Cardiac muscle cell (in vitro differentiated cells and primary cell): ENCODE measurements at places on chromosomes 2 and 18.
A peak's percentile ranks its signal among the peaks of the same experiment; 100 is the strongest.

- DNase-seq: no peak
Observed at GRCh38 chr2:200218645-200219044, 87.8 kb upstream of the SPATS2L start.

DNA sequence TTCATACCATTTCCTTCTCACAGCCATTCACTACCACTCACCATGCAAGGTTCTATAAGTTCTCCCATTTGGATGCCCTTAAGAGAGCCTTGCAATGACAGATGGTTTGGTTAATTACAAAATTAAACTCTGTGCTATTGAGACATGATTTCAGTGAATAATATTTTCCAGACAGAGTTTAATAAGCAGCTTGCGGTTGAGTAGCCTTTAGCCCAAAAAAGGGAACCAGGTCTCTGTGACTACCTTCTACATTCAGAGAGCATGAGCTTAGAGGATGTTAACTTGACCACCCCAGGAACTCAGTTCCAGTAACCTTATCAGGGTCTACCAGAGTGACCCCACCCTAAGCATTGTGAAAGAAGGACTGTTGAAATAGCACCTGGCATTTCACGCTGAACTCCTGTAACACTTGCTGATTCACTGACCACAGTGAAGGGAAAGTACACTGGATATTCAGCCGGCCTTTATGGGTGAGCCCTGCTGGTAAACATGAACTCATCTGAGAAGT, 1173.1 kb upstream of the ZEB2 start:
- no peak for DNase-seq

DNA sequence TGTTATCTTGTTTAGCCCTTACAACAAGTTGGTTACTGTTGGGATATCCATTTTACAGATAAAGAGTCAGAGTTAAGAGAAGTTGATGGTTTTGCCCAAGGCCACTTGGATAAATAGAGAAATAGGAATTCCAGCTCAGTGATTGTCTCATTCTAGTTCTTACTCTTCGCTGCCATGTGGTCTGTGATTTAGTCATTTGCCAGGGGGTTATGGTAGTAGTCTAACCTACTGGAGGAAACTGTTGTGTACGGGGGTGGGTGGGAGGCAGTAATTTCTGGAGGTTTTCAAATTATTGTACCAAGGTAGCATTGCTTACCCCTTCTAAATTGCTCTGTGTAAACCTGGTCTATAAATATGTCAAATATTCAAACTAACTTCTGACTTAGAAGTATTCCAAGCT, 110.4 kb downstream of the MAP2 start:
- no peak for DNase-seq

DNA sequence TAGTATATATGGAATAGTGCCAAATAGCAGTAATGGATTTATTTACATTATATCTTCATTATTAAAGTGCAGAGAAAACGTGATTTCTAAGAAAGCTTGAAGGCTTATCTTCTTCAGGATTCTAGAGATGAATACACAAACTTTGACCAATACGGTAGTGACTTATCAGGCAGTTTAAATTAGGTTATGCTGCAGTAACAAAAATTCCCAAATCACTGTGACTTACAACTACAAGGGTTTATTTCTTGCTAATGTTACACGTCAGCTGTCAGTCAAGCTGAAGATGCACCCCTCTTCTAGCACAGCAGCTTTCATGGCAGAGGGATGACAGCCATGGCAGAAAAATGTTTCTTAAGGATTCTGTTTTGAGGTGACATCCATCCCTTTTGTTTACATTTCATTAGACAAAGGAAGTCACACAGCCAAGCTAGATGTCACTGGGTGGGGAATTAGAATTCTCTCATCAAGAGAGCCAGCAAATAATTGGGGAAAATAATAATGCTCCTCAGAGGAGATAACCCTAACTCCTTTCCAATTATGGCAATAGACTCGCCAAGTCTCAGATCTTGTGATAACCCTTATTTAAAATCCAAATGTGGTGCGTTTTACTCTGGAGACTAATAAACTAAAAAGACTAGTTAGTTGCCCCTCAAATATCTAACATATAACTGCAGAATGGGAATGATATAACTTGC, 268.3 kb upstream of the CYP26B1 start:
- no peak for DNase-seq

DNA sequence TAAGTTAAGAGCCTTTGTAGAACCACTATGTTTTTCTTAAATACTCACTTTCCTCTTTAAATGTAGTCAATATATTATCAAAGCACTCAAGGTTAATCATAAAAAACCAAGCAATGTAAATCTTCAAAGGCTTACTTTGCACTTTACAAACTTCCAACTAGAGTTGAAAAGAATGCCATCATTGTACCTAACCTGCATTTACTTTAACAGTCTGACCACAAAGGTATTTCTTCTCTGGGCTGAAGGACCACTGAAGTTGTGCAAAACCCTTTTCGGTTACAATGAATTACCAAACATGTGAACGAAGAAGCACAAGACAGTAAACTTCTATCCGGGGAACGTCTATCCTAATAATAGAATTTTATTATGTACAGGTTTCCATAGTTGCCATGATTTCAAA, 3.0 kb downstream of the HNRNPLL start:
- no peak for DNase-seq

GRCh38 chr2:70861777-70862625, 26.4 kb upstream of the CD207 start:
- peak; percentile 82 for DNase-seq

DNA sequence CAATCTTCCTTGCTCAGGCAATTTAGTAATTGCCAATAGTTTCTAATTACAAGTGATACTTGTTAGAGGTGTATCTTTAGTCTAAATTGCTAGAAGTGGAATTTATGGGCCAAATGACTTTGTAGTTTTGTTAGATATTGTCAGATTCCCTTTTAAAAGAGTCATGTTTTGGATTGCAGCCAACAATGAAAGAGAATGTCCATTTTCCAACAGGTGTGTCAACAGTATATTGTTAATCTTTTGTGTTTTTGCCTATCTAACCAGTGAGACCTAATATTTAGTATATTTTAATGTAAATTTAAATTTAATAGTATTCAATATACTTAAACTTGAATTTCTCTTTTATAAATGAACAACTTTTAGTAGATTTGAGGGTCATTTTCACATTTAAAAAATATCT, 259.4 kb upstream of the ETAA1 start:
- DNase-seq: no peak

DNA sequence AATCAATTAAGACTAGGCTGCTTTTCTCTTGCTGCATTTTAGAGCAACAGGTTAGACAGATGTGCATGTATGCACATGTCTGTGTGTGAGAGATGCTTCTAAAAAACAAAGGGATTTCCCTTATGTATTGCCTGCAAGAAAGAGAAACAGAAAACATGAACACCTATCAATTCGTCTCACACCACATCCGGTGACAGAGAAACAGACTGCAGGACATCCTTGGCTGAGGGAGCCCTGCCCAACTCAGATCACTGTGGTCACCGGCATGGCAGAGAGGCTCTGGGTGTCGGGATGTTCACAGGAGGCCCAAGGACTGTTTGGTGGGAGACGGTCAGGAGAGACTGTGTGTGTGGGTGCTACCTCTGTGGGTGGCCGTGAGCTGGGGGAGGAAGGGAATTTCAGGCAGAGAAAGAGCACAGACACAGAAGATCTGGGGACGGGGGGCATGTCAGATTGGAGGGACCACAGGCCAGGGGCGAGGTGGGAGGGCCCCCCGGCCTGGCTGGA, 24.9 kb downstream of the FHL2 start:
- DNase-seq: no peak

DNA sequence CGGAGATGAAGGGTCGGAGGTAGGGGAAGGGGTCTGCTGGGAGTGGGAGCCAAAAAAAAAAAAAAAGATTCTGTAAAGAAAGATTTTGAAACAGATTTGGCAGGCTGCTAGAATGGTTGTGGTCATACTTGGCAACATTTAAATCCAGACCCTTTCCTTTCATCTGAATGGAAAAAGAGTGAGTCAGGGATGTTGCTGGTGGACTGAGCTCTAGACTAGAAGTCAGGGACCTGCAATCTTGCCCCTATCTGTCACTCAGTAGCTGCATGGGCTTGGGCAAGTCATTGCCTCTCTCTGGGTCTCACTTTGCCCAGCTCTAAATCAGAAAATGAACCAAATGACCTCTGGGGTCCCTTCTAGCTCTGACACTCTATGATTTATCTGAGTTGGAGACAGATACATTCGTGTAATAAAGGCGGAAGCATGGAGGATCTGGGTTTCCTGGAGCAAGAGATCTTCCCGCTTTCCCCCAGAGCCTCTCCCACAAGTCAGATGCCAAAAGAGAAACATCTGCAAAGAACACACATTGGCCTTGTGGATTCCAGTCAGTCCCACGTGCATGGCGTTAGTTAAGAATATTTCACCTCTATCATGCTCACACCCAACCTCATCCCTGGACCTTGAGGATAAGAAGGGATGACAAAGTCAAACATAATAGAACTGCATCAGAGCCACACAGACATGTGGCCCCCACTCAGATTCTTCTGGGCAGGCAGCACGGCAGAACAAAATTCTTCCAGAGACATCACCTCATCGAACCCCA, 58.5 kb downstream of the ADD2 start:
- DNase-seq: peak; percentile 63

GRCh38 chr2:163682695-163683094, 53.1 kb downstream of the FIGN start:
- peak; percentile 49 for DNase-seq

DNA sequence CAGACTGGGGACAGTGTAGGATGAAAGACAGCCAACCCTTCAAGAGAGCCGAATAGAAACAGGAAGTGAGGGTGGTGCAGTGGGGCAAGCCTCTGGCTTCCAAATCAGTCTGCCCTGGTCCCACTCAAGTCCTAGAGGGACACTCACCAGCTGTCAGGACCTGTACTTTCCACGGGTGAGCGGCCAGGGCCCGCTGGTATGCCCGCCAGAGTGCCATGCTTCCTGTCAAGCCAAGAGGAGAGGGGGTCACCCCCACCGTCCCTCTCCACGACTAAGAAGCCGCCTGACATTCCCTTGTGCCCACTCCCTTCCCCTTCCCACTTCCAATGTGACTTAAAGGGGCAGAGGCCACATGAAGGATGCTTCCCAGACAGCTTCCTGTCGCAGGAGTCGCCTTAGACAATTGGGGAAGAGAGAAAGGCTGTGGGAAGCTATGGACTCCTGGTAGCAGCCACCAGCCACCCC, 564 bp downstream of the MPV17 start:
- DNase-seq: no peak

- DNase-seq: peak; percentile 9
Observed at GRCh38 chr18:44848644-44849335, 168.1 kb downstream of the SETBP1 start.

DNA sequence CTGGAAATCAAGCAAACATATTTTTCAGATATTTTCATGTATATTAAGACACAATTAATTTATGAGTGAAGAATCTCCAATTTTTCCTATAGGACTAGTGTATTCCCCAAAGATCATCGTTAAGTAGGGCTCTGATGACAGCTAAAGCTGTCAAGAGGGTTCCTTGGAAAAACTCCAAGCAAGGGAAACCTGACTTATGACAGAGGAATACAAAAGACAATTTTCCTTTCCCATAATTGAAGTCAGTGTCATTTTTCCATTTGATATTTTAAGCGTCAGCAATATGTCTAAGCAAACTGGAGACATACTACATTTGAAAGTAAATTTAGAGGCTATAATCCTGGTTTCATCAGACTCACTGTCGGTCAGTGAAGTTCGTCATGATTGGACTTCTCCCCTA, 36.1 kb downstream of the RIT2 start:
- DNase-seq: no peak

- no peak for DNase-seq
Observed at GRCh38 chr2:10873790-10874437, 37.8 kb upstream of the KCNF1 start.

DNA sequence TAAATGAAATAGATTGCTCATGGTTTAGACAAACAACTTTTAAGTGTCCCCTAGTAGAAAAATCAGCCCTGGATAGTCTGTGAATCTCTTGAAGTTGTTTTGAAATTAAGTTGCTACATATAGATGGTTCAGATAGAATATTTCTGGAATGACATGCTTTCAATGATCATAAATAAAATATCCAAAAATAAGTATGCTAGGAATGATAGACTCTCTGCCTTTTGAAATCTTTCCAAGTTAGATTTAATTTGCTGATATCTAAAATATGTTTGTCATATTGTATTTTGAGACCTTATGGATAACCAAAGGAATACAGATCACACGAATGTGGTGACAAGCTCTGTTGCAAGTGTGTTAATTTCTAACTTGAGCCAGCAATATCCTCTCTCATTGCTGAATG, 488.7 kb downstream of the THSD7B start:
- DNase-seq: no peak

DNA sequence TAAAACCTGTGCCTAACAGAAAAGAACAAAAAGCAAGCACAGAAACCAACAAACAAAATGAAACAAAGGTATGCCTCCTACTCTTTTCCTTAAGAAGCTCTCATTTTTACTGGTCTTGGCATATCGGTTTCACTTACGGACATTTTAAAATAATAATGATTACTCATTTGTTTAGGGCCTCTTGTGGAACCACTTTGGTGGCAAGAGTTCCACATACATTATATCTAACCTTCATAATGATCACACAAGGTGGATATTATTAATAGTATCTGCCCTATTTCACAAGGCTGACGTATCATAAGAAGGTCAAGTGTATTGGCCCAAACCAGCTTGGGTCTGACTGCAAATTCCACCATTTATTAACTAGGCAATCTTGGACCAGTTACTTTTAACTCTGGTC, 304.7 kb downstream of the TCF4 start:
- no peak for DNase-seq

- peak; percentile 9 for DNase-seq
Observed at GRCh38 chr18:67665266-67665665, 148.7 kb upstream of the DSEL start.

DNA sequence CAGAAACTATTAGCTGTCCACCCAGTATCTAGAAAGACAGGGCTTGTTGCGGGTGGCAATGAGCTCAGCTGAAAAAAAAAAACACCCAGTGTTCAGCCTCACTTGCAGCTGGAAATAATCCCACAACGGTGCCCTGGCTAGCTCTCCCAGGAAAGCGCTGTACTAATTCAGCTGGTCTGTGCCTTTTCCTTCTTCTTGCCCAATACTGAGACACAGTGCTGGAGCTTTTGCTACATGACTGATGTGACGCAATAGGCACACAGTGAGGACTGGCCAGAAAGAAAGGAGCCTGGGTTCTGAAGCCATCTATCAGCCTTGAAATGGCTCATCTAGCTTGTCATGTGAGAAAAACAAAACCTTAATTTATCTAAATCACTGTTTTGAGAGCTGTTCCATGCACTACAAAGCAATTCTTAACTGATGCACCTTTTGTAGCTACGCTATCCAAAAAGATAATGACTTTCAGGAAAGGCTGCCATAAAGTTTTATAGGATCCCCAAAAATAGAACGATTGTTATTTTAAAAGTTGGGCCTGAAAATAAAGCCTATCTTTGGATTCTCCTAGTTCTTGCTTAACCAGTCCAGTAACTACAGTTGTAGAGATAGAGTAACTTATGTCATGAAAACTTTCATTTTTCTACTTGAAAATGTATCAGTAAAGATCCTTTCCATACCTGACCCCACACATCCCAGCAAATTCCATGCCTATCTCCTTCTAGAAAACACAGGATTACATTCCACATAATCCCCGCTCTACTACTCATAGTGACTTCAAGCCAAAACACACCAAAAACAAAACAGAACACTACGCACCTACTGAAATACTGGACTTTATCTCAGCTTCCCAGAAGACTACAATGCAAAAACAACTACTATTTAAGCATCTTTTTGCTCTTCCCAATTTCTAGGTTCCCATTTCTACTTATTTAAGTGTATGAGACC, 15.9 kb downstream of the KIDINS220 start:
- no peak for DNase-seq
